ENCODE measurements at places on chromosomes 3 and 15.

DNA sequence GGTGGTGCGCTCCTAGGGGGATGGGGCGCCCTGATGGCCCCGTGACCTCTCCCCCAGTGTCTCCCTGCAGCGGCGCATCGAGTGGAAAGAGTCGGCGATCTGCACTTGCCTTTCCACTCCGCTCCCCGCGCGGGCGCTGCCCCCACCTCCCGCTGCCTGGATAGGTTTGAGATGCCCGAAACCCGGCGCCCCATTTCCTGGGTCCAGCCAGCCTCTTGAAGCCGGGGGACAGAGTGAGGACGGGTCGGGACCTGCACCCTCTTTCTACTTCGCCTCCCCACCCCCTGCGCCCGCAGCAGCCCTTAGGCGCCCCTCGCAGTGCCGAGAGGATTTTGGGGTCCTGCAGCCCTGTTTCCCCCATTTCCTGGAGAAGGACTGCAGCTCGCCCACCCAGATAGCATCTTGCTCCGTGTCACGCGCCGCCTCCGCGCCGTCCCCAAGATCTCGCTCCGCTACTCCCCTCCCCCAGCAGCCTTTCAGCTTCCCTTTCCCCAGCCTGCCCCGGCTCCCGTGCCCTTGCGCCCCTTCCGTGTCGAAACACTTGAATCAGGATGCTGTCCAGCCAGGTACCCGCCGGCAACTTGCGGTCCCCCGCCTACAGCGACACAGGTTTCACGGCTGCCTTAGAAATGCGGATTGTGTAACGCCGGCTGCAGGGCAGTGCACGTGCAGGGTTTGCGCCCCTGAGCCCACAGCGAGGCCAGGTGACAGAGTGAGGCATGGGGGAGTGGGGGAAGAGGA lies 519 bp downstream of the ABHD6 start:
- DNase-seq: no peak

GRCh38 chr15:57735891-57736290 lies 29.4 kb downstream of the POLR2M start:
- no peak for DNase-seq

DNA sequence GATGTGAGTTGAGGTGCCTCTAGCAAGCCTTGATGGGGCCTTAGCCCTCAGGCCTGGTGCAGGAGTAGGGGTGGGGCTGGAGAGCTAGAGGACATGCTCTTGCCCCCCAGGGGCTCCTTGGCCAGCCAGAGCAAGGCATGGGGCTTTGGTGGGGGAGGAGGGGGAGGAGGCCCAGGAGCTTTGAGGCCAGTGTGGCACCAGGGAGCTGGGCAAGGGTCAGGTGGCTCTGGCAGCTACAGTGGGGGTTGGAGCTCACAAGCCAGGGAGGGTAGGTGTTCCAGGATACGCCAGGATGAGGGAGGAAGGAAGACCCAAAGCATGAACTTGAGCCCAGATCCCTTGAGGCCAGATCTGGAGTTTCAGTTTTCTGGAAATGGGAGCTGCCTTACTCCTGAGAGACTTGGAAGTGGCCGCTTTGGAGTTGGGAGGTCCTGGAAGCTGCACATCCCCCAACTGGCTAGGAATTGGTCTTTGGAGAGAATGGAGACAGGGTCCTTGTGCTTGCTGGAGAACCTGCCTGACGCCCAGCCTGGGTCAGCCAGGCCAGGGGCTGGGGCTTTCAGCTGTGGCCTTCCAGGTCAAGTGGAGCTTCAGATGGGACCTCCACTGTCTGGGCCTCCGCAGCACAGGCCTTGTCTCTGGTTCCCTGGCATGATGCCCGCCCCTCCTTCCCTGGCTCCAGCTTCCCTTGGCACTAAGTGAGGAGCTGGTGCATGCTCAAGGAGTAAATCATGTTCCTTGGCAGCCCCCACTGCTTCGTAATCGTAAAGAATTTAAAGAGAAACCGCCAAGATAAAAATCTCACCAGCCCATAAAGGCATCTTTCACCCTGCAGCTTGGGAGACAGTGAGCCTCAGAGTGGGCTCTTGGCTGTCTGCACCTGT lies 8.7 kb downstream of the SEMA3F start:
- peak; percentile 90 for DNase-seq

DNA sequence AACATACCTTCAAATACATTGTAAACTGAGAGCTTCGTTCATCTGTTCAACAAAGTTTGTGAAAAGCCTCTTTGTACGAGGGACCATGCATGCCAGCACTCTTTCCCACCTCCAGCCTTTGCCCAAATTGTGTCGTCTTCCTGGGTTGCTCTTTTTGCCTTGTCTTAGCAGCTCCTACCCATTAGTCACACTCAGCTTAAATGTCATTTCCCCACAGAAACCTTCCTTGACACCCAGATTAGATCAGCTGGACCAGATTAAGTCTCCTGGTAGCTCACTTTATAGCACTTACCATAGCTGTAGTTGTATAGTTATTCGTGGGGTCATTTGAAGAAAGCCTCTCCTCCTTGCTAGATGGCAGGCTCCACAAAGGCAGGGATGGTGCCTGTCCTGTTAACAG lies 24.1 kb upstream of the SNRK start:
- DNase-seq: no peak

DNA sequence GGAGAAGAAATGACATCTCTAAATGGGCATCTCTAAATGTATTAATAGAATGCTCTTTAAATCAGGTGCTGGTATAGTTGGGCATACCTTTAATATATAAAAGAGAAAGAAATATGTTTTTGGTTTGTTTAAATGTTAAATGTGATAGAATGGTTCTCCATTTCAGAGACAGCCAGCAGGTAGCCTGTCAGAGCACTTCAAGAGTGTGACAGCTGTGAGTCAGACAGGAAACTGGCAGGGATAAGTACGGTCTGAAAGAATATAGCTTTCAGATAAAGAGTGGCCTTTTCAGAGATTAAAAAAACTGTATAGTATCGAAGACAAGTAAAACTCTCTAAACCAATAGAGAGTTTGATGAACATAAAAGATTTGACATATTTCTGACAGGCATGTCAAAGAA lies 654.1 kb downstream of the IGSF11 start:
- DNase-seq: no peak

- DNase-seq: no peak
Measured at GRCh38 chr3:60555686-60556354, 695.4 kb downstream of the FHIT start.

- DNase-seq: no peak
Measured at GRCh38 chr3:181726351-181727330, 14.9 kb downstream of the SOX2 start.

DNA sequence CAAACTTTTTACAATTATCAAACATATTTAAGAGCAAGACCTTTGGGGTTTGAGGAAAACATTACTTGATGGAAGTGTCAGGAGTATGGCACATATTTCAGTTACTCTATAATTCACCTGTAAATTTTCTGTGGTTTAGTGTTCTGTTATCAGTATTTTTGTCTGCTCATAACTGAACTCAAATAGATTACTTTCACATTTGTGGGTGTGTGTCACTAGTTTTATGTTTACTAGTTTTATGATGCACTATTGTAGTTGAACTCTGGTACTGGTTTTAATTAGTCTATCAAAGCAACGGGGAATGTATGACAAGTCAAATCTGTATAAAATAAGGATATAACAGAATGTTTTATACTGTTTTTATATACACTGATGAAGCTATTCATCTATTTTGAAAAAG lies 27.2 kb downstream of the OXSM start:
- no peak for DNase-seq

DNA sequence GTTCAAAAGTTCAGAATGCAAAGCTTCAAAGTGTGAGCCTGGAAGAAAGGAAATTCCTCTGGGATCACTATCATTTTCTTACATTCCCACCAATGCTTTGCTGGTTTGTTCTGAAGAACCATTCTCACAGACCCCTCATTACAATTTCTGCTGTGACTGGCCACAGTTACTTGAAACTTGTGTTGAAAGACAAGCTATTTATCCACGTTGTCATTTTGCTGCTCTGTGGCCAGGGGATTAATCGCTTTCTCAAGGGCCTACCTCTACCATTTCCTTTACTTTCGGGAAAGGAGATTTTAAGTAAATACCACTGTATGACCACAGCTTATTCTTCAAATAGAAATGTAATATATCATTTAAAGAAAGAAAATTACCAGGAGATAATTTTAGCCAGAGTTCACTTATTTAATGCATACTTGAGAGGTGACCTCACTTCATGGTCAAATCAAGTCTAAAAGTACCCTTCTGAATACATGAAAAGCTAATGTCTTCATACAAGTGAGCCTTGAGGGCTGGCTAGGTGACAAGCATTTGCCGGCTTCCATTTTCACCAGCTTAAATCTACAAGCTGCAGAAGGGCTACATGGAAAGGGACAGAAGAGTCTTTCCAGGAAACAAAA lies 69.8 kb upstream of the ROBO2 start:
- DNase-seq: no peak

GRCh38 chr15:64112904-64113303 lies 17.1 kb downstream of the SNX1 start:
- peak; percentile 35 for DNase-seq

DNA sequence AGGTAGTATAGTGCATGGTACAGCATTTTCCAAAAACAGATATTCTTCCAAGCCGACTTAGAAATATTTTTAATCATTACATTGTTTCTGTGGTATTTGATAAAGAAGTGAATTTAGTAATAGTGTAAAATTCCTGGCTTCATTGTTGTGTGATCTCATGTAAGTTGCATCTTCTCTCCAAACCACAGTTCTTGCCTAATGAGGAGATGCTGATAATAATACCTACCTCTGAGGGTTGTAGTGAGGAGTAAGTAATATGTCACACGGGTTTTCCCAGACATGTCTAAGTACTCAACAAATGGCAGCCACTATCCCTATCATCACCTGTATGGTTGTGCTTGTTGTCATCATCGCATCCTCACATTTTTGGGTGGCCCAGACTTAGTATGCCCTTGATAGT lies 167.3 kb downstream of the SLCO3A1 start:
- DNase-seq: no peak

- DNase-seq: peak; percentile 74
Measured at GRCh38 chr3:61894988-61895935, 333.9 kb downstream of the PTPRG start.

GRCh38 chr15:81024936-81025335 lies 24.2 kb downstream of the TLNRD1 start:
- no peak for DNase-seq

DNA sequence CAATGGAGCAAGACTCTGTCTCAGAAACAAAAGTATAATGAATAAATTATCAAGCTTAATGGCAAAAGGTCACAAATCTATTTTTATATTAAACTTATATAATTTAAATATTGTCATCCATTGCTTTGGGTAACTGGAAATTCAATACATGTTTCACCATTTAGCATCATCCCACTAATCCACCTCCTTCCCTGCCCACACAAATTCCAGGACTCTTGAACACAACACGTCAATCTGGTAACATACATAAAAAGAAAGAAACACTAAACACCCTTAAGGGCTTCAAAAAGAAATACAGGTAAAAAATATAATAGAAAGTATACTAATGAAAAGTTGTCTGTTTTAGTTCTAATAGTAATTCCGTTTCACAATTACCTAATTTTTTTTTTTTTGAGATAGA lies 149.4 kb downstream of the STAG1 start:
- no peak for DNase-seq

GRCh38 chr15:44804298-44805046 lies 68.1 kb downstream of the TRIM69 start:
- DNase-seq: no peak

Measured in GM04504 (cell line).